Transverse colon (tissue), 4 donors: ENCODE measurements at places on chromosomes 5 and 9. TPM values are rescaled to one million over a fixed set of nuclear protein-coding genes. Genes with fewer than 3 reads are reported as not detected.

Gene IL4
- not detected for total RNA-seq

DNA sequence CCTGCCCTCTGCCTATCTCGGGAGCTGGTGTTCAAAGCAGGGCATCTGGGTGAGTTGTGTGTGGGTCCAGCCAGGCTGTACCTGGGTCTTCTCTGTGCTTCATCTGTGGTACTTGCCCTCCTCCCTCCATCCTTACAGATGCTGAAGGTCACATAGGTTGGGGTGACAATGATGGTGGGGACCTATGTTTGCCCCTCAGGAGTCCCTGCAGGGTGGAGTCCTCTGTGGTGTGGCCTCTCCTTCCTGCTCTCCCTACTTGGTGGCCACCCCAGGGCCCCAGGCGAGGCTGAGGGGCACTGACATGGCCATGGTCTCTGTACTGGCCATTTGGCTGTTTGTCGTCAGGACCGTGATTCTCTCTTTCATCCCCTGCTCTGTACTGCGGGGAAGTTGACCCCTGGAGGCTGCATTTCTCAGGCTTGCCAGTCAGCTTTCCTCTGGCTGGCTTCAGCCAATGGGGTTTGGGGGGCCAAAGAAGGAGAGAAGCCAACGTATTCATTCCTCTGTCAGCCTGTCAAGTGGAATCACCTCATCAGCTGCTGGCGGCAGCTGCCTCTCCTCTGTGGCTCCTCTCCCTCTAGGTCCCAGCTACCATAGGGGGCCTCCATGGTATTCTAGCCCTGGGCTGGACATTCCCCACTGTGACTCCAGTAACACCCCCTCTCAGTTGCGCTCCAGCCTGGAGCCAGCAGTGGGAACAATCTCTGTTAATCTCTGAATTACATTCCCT lies 4.6 kb downstream of the DCANP1 start:
- H3K36me3 ChIP-seq: no peaks in the 10 kb centered on the region
- no peak overlapping the region for H3K27ac ChIP-seq
- no peak overlapping the region for H3K4me3 ChIP-seq
- no peak for DNase-seq
- H3K4me1 ChIP-seq: peaks cover 2% of the 10 kb centered on the region
- H3K27me3 ChIP-seq: no peaks in the 10 kb centered on the region

- no peaks in the 10 kb centered on the region for H3K27me3 ChIP-seq
- H3K4me3 ChIP-seq: no peak overlapping the region
- DNase-seq: no peak
- no peak overlapping the region for H3K27ac ChIP-seq
- H3K4me1 ChIP-seq: no peaks in the 10 kb centered on the region
- H3K36me3 ChIP-seq: no peaks in the 10 kb centered on the region
Observed at GRCh38 chr5:9370256-9370655, 175.6 kb downstream of the SEMA5A start.

DNA sequence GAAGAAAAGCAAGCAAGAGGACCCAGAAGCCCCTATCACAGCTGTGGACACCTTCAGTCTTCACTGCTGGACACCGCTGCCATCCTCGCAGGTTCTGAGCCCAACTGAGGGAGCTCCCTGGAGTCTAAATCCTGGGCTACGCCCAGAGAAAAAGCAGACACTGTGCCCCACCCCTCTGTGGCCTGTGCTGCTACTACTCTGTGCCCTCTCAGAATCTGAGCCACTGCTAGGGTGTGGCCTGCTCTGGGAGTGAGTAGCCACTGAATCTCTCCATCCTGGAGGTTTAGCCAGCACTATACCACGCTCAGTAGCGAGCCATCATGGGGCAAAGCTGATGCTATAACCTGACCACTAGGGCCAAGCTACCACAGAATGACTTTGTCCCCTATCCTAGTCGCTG lies 338.2 kb downstream of the NPR3 start:
- H3K27me3 ChIP-seq: no peaks in the 10 kb centered on the region
- DNase-seq: no peak
- H3K4me1 ChIP-seq: no peaks in the 10 kb centered on the region
- H3K4me3 ChIP-seq: no peak overlapping the region
- no peak overlapping the region for H3K27ac ChIP-seq

GRCh38 chr9:16309082-16309468 lies 561.4 kb downstream of the BNC2 start:
- H3K36me3 ChIP-seq: no peaks in the 10 kb centered on the region
- H3K4me3 ChIP-seq: no peak overlapping the region
- no peak overlapping the region for H3K27ac ChIP-seq
- H3K27me3 ChIP-seq: no peaks in the 10 kb centered on the region
- H3K4me1 ChIP-seq: no peaks in the 10 kb centered on the region
